ENCODE measurements at places on chromosomes 6 and 20. TPM values are rescaled to one million over a fixed set of nuclear protein-coding genes. Genes with fewer than 3 reads are reported as not detected.

- DNase-seq, result no peak
- H3K27me3 ChIP-seq, result no peaks in the 10 kb centered on the region
- no peak overlapping the region for H3K27ac ChIP-seq
- no peak overlapping the region for H3K4me3 ChIP-seq
Measured at GRCh38 chr6:5592886-5593519, 331.7 kb downstream of the FARS2 start.

DNA sequence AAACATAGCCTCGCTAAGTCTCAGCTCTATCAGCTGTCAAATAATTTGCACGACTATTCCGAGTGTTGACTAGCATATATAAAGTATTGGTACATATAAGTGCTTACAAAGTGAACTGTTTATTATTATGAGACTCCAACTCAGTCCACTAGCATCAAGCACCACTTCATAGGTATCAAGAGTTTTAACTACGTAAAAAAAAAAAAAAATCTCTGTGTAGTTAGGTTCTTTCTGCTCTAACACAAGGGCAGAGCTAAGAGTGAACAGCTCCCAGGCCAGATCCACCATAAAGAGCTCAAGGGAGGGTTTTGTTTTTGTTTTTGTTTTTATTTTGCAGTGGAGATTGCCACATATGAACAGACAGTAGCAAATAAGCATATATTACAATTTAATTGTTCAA is 309.8 kb upstream of the SGK1 start:
- H3K27me3 ChIP-seq, result no peaks in the 10 kb centered on the region
- no peak overlapping the region for H3K27ac ChIP-seq
- DNase-seq, result no peak
- no peaks in the 10 kb centered on the region for H3K36me3 ChIP-seq

DNA sequence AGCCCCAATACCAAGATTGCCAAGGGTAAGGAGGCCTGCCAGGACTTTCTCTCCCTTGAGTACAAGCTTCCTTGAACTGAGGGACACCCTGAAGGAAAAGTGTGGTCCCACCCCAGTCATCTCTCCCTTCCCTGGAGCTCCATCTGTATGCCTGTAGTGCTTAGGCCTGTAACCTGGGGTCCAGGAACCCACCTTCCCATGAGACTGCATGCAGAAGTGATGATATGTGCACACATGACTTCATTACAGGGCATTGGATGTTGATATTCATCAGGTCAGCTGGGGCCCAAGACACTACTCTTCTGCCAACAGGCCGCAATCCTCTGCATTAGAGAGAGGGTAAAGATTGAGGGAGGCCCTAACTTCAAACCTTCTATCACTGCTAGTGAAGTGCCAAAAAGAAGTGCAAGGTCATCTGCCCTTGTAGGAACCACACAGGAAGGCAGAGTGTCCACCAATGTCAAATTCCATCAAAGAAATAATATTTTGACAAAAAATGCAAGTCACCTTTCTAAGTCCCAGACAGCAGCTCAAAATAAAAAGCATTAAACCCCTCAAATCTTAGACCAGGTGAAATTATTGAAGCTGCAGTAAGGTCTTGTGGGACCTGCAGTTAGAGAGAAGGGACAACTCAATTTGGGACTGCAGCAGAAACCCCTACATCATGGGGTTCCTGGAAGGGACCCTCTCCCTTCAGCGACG is 5.1 kb downstream of the HLA-F start:
- H3K27ac ChIP-seq, result no peak overlapping the region
- H3K4me3 ChIP-seq, result no peak overlapping the region
- DNase-seq, result no peak
- no peaks in the 10 kb centered on the region for H3K4me1 ChIP-seq
- H3K27me3 ChIP-seq, result no peaks in the 10 kb centered on the region

DNA sequence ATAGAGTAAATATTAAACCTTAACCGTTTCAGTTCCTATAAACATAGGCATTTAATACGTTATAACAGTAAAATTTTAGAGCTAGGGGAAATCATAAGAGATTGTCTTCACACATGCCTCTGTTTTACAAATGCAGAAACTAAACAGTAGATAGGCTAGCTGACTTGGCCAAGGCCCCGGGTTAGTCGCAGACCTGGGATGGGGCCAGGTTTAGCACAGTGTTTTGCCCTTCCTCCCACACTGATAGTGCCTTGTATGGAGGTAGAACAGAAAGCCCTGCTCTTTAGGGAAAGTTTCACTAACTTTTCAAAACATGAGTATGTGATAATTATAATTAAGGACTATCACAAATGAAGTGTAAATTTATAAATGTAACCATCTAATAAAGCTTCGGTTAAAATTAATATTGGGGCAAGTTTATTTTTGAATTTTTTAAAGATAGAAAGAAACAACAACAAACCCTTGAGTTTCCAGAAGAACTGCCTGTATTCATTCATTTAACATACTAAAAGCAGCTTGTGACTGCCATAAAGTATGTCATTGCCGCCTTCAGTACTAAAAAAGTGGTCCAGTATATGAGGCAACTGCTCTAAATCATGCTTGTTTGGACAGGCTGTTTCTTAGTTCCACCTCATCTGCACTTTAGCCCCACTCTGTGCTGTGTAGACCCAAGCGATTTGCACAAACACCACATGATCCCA is 62.5 kb upstream of the LOC128125822 start:
- DNase-seq, result no peak
- H3K27me3 ChIP-seq, result no peaks in the 10 kb centered on the region
- H3K4me3 ChIP-seq, result no peak overlapping the region
- no peaks in the 10 kb centered on the region for H3K36me3 ChIP-seq

DNA sequence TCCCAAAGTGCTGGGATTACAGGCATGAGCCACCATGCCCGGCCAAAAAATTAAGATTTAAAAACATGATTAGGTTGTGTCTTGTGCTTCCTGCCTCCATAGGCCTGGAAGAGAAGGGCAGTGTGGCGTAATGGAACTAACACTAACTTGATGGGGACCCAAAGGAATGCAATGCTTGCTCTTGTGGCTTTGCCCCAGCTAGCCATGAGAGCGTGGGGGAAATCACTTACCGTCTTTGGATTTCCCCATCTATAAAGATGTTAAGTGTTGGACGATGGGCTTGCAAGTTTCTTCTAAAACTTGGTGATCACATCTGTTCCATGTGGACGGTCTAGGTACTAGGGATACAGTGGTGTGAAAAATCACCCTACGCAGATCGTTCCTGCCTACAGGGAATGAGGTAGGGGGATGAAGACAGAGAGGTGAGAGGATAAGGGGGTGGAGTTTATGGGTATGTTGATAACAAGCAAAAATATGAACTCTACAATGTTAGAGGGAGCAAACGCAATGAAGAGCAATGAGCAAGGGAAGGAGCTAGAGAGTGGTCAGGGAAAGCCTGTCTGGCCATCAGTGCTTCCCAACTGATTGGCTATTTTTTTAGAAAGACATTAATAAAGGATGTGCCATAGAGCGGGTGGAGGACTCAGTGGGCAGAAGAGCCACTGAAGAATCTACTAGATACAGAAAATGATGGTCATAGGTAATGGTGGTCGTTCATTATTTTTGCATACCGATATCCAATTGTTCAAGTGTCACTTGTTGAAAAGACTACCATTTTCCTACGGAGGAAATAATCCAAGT is 165.2 kb downstream of the BCAS1 start:
- no peaks in the 10 kb centered on the region for H3K36me3 ChIP-seq
- DNase-seq, result no peak
- H3K4me1 ChIP-seq, result peaks cover 52% of the 10 kb centered on the region
- peak overlapping the region; percentile 100 for H3K27ac ChIP-seq
- no peak overlapping the region for H3K4me3 ChIP-seq

GRCh38 chr6:21505574-21505990 is 88.0 kb upstream of the SOX4 start:
- H3K36me3 ChIP-seq, result no peaks in the 10 kb centered on the region
- H3K27ac ChIP-seq, result no peak overlapping the region
- H3K4me1 ChIP-seq, result no peaks in the 10 kb centered on the region
- no peaks in the 10 kb centered on the region for H3K27me3 ChIP-seq
- H3K4me3 ChIP-seq, result no peak overlapping the region

DNA sequence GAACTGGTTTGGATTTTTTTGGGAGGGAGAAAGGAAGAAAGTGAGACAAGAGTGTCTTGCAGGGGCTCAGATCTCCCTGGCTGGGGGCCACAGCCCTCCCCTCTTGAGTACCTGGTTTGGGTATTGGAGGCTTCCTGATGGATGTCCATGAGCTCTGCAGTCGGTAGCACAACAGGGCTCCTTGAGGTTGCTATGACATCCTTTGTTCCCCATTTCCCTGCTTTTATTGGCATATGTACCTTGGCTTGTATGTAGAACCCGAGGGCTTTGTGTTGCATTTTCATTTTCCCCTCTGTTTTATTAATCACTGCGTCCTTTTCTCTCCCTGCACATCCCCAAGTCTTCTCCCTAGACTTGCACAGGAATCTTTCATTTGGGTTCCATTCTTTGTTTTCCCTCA is 355.5 kb upstream of the TSHZ2 start:
- H3K4me1 ChIP-seq, result no peaks in the 10 kb centered on the region
- no peaks in the 10 kb centered on the region for H3K36me3 ChIP-seq
- DNase-seq, result no peak

DNA sequence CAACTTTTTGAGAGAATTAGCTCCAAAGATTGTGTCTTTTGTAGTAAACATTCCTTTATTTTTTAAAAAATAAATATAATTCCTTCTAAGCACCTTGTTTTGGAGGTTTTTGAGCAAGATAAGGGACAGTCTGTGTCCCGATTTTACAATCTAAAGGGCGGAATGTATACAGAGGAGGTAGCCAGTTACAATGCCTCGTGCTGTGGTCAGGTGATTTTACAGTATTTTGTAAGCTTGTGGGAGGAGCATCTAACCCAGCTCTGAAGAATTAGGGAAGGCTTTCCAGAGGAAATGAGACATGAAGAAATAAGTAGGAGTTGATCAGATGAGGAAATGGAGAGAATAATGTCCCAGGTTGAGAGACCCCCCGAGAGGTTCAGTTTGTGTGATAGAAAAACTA is 1.3 kb downstream of the HINT3 start:
- no peak for DNase-seq
- no peaks in the 10 kb centered on the region for H3K27me3 ChIP-seq
- H3K27ac ChIP-seq, result peak overlapping the region; percentile 79
- H3K4me1 ChIP-seq, result peaks cover 23% of the 10 kb centered on the region

DNA sequence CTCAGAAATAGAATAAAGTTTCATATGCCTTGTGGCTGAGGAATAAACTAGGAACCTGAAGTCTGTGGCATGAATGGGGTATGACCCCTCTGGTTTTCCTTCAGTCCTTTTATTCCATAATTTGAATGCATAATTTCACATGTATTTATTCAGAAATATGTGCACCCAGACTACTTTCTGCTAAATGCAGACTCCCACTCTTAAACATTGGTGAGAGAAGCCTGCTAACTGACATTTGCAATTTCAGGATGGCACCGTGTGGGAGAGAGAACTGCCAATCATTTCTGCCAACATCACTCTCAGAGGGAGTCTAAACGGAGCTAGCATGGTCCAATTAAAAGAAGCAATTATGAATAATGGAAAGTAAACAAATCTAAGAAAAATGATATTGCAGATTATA is 141.3 kb downstream of the ADGRB3 start:
- no peaks in the 10 kb centered on the region for H3K36me3 ChIP-seq
- H3K27me3 ChIP-seq, result no peaks in the 10 kb centered on the region
- DNase-seq, result no peak
- no peaks in the 10 kb centered on the region for H3K4me1 ChIP-seq

DNA sequence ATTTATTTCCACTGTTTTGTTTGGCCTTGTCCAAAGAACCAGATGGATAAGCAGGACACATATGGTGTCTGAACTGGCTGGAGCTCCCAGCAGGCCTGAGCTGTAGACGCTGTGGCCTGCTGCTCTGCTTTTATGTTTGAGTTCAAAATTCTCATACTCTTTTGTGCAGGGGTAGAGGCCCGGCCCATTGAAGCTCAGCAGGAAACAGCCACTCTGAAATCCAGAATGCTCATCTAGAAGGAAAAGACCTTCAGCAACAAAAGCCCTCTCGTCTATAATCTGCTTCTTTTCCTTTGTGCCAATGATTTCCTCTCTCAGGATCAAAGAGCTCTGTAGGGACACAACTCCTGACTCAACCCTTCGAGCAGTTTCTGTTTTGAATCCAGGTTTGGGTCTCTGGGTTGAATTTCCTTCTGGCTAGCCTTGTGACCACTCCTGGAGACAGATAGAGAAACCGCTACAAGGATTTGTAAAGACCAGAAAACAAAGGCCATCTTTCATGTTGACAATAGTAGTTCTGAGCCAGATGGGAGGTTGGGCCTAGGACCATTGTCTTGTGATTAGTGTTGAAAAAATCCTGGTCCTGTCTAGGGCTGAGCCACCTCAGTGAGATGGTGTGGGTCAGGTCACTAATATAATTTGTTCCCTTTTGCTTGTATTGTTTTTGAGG is 446.7 kb downstream of the BCKDHB start:
- H3K4me3 ChIP-seq, result no peak overlapping the region
- H3K27ac ChIP-seq, result no peak overlapping the region
- DNase-seq, result no peak
- H3K36me3 ChIP-seq, result no peaks in the 10 kb centered on the region
- H3K4me1 ChIP-seq, result no peaks in the 10 kb centered on the region

- DNase-seq, result no peak
- H3K27me3 ChIP-seq, result no peaks in the 10 kb centered on the region
- no peaks in the 10 kb centered on the region for H3K36me3 ChIP-seq
- peaks cover 26% of the 10 kb centered on the region for H3K4me1 ChIP-seq
- H3K27ac ChIP-seq, result peak overlapping the region; percentile 44
Measured at GRCh38 chr20:43983359-43983758, 68.7 kb downstream of the TOX2 start.

DNA sequence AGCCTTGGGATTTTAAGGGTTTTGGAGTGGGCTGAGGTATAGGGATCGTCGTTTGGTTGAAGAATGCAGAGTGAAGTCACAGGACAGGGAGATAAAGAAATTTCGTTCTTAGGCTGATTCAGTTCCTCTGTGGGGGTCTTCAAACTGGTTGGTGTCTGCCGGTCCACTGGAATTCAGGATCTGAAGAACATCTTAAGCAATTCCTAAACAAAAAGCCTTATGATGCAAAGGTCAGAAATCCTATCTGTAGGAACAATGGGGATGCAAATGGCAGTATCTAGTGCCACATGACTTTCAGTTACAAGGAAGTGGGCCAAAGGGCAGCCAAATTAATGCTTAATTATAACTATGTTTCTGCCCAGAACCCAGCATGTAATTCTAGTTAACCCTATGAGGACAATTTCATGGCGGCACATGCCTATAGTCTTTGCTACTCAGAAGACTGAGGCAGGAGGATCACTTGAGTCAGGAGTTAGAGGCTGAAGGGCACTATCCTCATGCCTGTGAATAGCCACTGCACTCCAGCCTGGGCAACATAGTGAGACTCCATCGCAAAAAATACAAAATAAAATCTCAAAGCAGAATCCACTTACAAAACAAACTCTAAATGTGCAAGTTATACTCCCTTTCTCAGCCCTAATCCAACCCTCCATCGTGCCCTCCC is 4.6 kb upstream of the SLC2A10 start:
- H3K27ac ChIP-seq, result no peak overlapping the region
- no peaks in the 10 kb centered on the region for H3K4me1 ChIP-seq
- H3K4me3 ChIP-seq, result no peak overlapping the region
- H3K36me3 ChIP-seq, result no peaks in the 10 kb centered on the region

The TRDN gene
- total RNA-seq, result not detected

The HLA-DRA gene
- total RNA-seq, result 1.7 TPM

The SLC22A7 gene
- total RNA-seq, result not detected

The ZC2HC1B gene
- total RNA-seq, result not detected

The POLH gene
- 28.4 TPM for total RNA-seq

The SLC52A3 gene
- 6.4 TPM for total RNA-seq

The PHACTR3 gene
- 0.10 TPM for total RNA-seq

The SLC17A3 gene
- total RNA-seq, result not detected

The SIM1 gene
- total RNA-seq, result not detected

The TAAR1 gene
- total RNA-seq, result not detected

The VNN1 gene
- not detected for total RNA-seq

The GJA1 gene
- total RNA-seq, result 3.8 TPM

The DOK5 gene
- 0.18 TPM for total RNA-seq

The NRSN1 gene
- not detected for total RNA-seq

The EXOC2 gene
- total RNA-seq, result 30.5 TPM

The KCNS1 gene
- not detected for total RNA-seq

The IMPG1 gene
- total RNA-seq, result not detected

The SLC22A3 gene
- total RNA-seq, result not detected
